ENCODE measurements at places on chromosomes 6 and 20.
A peak's percentile ranks its signal among the peaks of the same experiment; 100 is the strongest.

- DNase-seq, result no peak
Measured at GRCh38 chr6:24113891-24114290, 12.1 kb upstream of the NRSN1 start.

GRCh38 chr6:137791281-137792159, 75.5 kb upstream of the TNFAIP3 start:
- peak; percentile 67 for DNase-seq

DNA sequence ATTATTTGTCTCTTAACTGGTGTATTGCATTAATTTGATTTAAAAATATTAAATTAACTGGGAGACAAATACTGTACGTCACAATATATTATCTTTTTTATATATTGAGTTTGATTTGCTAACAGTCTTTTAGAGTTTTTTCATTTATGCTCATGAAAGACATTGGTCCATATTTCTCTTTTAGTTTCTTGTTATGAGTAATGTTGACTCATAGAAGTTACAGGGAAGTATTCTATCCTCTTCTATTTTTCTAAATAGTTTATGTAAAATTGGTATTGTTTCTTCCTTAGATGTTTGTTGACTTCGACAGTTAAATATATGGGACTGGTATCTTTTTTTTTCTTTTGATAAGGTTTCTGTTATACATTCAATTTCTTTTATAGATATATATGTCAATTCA, 1115.6 kb upstream of the CITED2 start:
- DNase-seq, result peak; percentile 51

DNA sequence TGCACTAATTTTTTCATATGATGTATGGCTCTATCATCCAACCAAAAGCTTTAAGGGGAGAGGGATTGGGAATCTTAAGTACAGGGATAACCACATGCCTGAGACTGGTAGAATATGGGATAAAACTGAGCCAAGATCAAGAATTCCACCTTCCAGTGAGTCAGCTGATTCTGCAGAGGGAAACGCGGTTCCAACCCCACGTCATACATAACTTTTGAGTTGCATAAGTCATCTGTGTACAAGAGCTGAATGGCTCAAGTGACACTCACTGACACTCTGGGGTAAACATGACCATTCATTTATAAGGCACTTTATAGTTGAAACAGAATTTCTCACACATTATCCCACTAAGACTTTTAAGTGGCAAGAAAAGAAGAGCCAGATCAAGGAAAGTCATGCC, 16.4 kb downstream of the TRIM27 start:
- peak; percentile 91 for DNase-seq
